ENCODE measurements at places on chromosomes 5 and 9.
A peak's percentile ranks its signal among the peaks of the same experiment; 100 is the strongest.

GRCh38 chr5:39485079-39485478 is 60.3 kb upstream of the DAB2 start:
- DNase-seq, result peak; percentile 56

DNA sequence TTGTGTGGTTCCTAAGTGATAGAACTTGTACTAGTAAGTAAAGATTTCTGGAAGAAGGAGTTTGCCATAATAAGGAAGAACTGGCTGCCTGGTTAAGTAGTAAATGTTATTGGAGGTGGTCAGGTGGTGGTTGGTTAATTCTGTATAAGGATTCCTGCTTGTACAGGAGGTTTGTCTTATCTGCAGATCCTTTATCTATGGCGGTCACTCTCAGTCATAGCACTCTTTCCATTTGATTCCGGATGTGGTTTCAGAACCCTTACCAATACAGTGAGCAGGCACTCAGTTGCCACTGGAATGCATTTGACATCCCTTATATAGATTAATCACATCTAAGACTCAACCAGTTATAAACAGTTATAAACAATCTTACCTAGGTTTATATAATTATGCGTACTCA is 50.3 kb downstream of the RAD50 start:
- no peak for DNase-seq

GRCh38 chr5:1096838-1097237 is 15.0 kb downstream of the SLC12A7 start:
- no peak for DNase-seq

- peak; percentile 35 for DNase-seq
These were observed 587.0 kb upstream of the ZNF608 start for GRCh38 chr5:125333416-125333815.

DNA sequence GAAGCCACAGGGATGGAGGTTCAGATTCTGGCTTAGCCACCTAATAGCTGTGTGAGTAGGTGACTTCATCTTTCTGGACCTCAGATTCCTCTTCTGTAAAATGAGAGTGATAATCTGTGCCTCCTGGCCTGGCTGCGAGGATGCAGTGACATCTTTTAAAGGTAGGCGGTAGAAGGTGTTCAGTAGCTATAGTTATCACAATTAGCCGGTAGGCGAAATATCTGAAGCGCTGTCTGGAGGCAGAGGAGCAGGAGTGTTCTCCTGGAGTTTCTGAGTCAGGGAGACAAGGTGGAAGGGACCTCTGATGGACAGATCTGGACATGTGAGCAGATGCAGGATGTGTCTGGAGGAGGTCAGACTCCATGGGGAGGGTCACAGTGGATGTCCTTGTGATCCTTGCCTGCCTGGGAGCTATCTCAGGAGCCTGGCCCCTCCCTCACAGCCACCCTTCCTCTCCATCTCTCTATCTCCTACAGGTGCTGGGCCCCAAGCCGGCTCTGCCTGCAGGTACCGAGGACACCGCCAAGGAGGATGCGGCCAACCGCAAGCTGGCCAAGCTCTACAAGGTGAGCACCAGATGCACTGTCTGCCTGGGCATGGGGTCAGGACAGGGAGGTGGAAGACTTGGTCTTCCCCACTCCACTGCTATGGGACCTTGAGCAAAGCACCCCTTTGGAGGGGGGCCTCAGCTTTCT is 45.6 kb downstream of the GSN start:
- DNase-seq, result no peak

DNA sequence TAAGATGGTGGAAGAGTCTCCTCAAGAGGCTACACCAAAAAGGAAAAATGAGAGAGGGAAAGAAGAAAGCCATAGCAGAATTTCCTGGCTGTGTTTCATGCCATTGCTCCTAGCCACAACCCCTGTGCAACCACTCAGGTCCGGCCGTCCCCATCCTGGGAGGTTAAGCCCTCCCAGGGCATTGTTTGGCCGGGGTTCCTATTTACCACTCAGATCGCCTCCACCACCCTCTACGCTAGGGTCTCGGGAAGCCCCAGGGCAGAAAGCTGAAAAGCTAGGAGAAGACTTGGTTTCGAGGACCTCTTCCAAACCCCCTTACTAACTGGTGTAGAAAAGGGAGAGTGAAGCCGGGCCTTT is 715 bp downstream of the RC3H2 start:
- DNase-seq, result peak; percentile 14

GRCh38 chr5:14445576-14446290 is 135.9 kb upstream of the OTULINL start:
- peak; percentile 79 for DNase-seq

DNA sequence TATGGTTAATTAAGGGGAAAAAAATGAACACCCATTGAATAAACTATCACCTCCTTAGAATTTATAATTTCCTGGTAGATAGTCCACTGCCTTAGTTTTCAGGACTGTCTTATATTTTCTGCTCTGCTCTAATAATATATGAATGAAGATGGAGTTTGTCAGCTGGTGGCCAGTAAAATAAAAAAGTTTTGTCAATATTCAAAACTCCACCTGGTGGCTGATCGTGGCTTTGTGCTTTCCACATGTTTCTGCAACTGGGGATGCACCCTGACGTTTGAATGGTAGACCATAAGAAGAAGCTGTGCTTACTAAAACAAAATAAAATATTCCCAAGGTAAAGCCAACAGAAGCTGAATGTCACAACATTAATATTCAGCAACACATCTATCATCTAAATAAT is 286.6 kb upstream of the IZUMO3 start:
- peak; percentile 0 for DNase-seq

- no peak for DNase-seq
These were observed 51.5 kb downstream of the PIK3R1 start for GRCh38 chr5:68267066-68267465.

DNA sequence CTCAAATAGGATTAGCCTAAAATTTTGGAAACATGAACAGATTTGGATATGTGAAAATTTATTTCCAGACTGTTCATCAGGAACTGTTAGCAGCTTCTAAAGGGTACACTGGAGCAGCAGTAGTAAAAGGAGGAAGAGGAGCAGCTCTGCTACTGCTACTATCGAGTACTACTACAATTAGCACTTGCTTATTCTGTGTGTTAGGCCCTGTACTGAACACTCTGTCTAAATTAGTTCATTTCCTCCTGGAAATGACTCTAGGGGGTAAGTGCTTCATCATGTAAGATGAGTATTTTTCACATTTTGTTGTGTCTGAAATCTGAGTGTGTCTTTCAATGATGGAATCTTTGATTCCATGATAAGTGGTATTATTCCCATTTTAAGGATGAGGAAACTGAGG is 9.8 kb downstream of the CD274 start:
- DNase-seq, result no peak

DNA sequence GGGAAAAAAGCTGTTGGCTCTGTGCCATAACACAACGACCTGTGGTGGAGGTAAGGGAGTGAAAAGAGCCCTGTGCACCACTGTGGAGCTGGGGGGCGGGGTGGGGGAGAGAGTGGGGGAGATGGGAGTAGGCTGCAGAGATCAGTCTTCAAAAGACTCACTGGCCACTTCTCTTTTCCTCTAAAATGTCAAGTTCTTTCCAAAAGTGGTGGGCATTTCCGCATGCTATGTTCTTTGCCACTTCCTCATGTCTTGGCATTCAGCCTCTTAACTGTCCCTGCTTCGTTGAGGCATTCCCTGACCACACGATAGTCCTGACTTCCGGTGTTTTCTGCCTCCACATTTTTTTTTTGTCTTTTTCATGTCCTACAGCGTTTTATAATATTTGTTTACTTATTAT is 2.4 kb upstream of the PPP2R2B start:
- DNase-seq, result no peak

DNA sequence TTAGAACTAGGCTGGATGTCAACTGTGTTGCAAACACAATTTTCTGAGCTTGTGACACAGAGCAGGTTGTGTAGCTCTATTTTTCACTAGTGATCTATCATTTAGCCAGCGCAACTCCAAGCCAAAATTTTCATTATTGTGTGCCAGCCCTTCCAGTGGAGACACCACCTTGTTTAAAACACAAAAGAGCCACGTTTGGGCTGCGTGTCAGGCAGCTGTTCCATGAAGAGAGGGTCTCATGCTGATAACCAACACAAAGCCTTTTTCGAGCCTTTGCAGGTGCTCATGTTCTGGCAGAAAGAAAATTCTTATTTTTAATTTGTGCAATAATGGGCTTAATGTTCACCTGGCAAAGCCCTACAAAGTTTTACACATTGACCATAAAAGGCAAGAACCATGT is 237.6 kb upstream of the RGMB start:
- no peak for DNase-seq

GRCh38 chr5:180333661-180334060 is 19.5 kb downstream of the GFPT2 start:
- DNase-seq, result no peak

GRCh38 chr5:14457476-14457875 is 124.1 kb upstream of the OTULINL start:
- no peak for DNase-seq

GRCh38 chr5:62312036-62312435 is 6.0 kb downstream of the KIF2A start:
- no peak for DNase-seq

GRCh38 chr9:87245271-87245670 is 252.4 kb upstream of the DAPK1 start:
- no peak for DNase-seq

- DNase-seq, result no peak
These were observed 45.7 kb downstream of the MUSK start for GRCh38 chr9:110714314-110714713.

GRCh38 chr5:74044936-74045335 is 418.9 kb downstream of the ARHGEF28 start:
- DNase-seq, result peak; percentile 17

DNA sequence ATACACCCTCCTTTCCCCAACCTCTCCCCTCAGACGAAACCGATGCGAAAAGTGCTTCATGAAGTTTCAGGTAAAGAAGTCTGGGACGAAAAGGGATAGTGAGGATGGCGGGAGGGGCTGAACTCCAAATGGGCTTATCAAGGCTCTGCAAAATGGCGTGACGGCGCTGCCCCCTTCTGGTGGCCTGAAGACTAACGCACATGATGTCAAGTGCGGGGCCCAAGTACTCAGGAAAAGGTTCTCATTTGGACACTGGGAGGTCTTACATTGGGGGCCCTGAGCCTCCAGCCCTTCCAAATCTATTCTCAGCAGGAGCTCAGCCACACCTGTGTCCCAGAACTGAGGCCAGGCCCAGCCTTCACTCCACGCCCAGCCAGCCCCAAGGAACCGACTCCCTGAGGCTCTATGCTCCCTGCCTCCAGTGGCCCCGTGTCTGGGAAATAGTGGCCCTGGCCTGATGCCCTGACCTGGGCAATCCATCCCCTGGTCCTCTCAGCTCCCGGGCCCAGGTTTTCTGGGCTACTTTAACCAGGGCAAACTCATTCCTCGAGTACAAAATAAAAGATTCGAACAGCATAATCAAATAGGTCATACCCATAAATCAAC is 119.9 kb downstream of the KCNIP1 start:
- DNase-seq, result peak; percentile 52

DNA sequence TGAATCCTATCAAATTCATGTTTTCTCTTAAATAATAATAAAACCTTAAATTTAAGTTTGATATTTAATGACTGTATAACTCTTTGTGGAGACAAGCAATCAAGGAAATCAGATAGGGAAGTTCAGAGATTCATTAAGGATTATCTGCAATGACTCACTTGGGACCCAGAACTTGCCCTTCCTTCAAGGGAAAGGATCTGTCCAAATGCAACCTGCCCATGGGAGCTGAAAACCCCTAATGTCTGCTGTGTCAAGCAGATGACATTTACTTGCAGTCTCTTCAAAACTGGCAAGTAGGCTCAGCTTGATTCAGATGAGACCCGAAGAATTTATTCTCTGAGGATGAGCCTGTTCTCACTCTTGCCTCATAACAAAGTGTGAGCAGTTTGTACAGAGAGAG is 1577.6 kb downstream of the EFNA5 start:
- no peak for DNase-seq

- DNase-seq, result no peak
These were observed 138.7 kb upstream of the TMEM161B start for GRCh38 chr5:88407341-88407740.

DNA sequence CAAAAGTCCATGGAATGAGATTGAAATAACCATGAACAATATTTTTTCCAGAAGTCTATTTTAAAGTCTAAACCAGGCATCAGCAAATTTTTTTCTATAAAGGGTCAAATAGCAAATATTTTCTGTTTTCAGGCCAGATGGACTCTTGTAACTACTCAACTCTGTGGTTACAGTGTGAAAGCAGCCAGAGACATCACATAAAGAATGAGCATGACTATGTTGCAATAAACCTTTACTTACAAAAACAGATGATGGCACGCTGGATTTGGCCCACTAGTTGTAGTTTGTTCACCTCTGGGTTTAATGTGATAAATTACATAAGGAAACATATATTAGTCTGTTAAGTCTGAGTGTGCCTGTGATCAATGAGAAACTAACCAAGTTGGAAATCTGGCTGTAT is 319.2 kb downstream of the TRPM3 start:
- peak; percentile 67 for DNase-seq

DNA sequence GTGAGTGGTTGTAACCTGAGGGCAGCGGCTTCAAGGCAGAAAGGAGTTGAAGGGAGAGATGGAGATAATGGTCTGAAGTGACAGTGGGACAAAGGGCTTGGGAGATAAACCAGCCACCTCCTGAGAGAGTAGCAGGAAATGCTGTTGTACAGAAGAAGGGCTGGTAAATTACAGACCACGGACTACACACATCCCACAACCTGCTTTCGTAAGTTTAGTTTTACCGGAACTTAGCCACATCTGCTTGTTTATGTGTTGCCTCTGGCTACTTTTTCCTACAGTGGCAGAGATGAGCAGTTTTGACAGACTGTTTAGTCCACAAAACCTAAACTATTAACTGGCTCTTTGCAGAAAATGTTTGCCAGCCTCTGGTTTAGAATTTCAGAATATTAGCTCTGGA is 269.5 kb downstream of the ARHGEF28 start:
- no peak for DNase-seq

DNA sequence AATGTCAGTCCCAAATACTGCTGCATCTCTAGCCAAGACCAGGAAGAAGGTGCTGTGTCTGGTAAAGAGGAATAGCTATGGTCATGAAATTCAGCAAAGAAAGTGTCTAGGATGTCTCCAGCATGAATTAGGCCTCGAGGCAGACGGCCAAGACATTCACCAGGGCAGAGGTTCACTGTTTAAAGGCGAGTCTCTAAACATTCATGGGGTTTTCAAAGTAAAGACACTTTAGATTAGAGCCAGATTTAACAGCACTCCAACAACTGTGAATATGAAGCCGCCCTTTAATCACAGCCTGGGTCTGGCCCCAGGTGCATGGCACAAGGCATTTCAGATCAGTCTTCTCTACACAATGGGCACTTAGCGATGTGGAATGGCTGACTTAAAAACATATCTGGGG is 95.0 kb downstream of the ANKH start:
- DNase-seq, result no peak

DNA sequence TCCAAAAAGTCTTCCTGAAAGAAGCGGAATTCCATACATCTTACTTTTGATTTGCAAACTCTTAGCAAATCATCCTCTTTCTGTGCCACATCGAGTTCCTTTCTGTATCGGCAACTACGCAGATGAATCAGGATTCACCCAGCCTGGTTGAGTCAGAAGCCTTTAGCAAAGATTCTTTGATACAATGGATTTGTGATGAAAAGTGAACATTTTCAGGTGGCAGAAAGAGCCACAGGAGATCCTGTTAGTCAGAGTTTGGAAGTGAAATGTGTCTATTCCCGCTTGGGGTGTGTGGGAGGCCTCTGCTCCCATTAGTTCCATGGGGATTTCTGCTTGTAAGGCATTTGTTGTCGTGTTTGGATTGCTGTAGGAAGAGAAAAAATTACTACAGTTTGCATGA is 351.8 kb upstream of the WWC1 start:
- peak; percentile 87 for DNase-seq

Measured in fibroblast of upper back skin (primary cell).